CD4-positive, alpha-beta T cell treated with Interleukin-6 at 100 ng/mL for 8 hours (primary cell): ENCODE measurements at places on chromosomes 7 and 10.

DNA sequence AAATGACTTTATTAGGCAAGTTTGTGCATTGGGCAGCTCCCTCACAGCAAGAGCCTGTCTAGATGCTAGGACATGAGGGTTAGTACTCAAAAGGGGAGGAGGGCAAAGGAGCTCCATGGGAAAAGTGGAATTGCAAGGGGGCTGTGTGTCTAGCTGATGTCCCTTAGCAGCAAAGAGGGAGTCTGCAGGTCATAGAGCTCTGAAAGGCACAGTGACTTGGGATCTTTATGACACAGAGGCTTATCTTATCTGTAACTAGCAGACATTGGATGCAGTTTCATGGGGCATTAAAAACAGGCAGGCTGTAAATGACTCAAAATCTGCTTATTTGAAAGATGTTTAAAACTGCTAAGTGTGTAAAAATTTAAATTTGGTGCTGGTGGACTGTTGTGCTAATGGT is 556.2 kb upstream of the FZD8 start:
- no peak for DNase-seq

- no peak for DNase-seq
Measured at GRCh38 chr10:110321869-110322620, 17.3 kb upstream of the SMNDC1 start.

GRCh38 chr7:2894118-2894940 is 50.2 kb upstream of the GNA12 start:
- DNase-seq, result peak; percentile 40

GRCh38 chr7:96314402-96315124 is 7.3 kb downstream of the SLC25A13 start:
- no peak for DNase-seq

- DNase-seq, result no peak
Measured at GRCh38 chr10:79311581-79312407, 35.5 kb upstream of the PPIF start.

DNA sequence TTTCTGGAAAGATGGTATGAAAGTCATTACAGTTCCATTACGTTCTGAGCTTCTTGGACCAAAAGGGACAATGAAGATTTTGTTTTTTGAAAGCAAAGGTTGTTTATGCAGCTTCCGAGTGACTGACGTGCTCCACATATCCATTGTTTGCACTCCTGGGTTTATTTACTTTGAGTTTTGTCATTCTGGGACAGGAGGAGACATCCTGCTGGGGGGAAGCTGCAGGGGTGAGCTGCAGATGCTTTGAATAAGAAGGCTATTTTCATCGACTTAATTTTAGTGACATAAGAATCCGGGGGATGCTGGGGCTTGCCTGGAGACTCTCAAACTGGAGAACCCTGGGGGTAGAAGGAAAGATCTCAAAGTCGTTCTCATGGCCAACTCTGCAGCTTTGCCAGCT is 12.7 kb upstream of the SFMBT2 start:
- no peak for DNase-seq

DNA sequence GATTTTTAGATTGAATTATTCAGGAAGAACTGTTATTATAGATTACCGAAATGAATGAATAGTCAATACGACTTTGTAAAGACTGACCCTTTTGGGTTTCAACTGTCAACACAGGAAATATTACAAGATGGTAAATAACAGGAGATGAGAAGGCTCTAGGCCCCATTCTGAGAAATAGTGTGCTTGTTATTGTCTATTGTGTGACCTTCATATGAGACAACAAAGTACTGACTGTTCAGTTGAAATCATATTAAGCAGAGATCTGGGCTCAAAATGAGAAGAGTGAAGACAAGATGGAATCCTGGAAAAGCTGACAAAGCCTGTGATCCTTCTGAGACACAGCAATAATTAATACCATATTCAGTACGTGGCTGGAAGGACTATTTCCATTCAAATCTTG is 503.8 kb downstream of the INHBA start:
- no peak for DNase-seq

DNA sequence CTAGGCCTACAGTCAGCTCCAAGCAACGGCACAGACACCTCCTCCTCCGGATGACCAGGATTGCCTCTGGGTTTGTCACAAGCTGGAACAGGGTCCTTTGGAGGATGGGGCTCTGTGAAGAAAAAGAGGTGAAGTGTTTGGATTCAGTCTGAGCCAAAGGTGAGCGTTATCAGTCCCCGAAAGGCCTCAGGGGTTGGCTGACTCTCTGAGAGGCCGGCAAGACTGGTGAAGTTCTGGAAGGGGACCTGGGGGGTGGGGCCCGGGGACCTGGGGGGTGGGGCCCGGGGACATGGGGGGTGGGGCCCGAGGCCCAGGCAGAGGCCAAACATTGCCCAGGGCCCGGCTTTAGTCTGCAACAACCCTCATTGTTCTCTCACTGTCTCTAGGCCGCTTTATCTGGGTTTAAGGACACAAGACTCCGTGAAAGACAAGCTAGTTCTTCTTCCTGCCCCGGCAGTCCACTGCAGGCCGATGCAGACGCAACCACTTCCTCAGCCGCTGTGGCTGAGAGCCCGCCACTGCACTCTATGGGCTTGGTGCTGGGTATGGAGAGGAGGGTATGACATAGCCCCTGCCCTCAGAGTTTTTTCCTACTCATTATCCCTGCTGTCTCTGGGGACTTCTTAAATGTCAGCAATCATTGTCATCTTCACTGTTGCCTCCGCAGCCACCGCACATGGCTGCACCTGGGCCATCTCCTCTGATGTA is 27.4 kb upstream of the PSAP start:
- DNase-seq, result no peak

GRCh38 chr10:6044751-6045313 is 17.3 kb downstream of the IL2RA start:
- no peak for DNase-seq

GRCh38 chr10:126420567-126421300 is 32.5 kb upstream of the ADAM12 start:
- DNase-seq, result no peak

DNA sequence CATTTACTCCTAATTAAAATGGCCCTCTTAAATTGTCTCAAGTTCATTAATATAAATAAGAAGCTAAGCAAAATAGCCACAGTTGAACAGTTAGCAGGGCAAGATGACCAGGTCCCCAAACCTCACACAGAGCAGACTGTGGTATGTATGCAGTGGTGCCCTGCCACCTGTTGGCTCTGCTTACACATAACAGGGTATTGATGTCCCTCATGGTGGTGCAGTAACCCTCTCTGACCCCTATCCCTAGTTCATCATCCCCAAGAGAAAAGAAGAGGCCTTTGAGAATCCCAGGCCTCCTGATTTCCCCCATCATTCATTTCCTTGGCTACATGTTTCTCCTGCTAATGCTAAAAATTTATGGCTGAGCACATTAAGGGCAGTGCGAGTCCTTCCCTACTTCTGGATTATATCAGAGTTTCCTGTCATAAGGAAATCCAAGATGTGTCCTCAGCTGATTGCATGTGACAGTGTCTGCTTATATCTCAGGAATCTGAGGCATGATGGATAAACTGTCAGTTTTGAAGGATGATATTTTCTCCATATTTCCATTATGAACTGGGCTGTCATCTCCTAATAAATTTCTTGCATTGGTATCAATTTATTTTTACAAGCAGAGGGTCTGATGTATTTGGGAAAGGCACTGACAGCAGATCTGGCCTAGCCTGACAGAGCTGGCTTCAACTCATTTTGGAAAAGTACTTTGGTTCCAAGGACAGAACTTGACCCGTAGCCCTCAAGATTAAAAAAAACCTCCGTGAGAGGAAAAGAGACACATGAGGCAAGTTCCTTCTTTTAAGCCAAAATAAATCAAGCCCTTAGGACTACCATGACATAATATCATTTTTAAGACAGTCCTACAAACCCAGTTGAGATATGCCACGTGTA is 880.6 kb downstream of the LRMDA start:
- no peak for DNase-seq

GRCh38 chr7:115707258-115708012 is 323.1 kb downstream of the TFEC start:
- no peak for DNase-seq

DNA sequence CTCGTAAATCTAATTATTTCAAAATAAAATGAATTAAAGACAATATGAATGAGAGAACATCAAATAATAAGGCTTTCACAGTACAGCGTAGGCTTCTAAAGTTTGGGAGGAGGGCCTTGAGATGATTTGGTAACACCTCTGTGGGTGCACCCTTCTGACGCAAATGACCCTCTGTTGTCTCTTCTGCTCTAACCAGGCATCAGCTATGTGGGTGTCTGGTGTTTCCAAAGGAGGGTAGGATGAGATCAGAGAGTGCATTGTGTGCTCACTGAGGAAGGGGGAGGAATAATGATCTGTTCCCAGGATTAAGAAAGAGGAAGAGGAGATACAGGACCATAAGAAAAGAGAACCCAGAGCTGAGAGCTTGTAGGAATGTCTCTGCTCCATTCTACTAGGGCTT is 420.4 kb downstream of the SDK1 start:
- DNase-seq, result no peak

GRCh38 chr7:132423594-132424200 is 152.6 kb downstream of the PLXNA4 start:
- DNase-seq, result no peak

GRCh38 chr7:66804001-66804400 is 63.5 kb downstream of the RABGEF1 start:
- DNase-seq, result no peak

GRCh38 chr10:43215758-43216455 is 51.0 kb downstream of the RASGEF1A start:
- DNase-seq, result no peak
